CD8-positive, alpha-beta memory T cell (primary cell): ENCODE measurements at places on chromosomes 2 and 18.

DNA sequence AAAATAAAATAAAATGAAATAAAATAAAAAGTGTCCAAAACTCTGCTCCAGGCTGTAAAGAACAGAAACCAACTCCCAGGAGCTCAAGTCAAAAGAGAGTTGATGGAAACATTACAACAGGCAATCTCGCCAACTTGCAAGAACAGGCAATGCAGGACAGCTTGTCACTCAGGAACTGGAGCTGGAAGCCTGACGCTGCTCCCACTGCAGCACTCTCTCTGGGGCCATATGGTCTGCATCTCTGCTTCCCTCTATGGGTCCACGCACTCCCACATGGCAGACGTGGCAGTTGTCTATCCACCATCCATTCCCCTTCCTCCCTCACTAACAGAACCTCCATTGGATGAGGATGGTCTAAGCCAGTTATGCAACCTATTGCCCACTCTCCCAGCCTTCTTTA lies 23.3 kb upstream of the ARPC2 start:
- no peak for DNase-seq

- no peak for DNase-seq
These were observed 1.8 kb upstream of the ABI2 start for GRCh38 chr2:203326356-203326755.

DNA sequence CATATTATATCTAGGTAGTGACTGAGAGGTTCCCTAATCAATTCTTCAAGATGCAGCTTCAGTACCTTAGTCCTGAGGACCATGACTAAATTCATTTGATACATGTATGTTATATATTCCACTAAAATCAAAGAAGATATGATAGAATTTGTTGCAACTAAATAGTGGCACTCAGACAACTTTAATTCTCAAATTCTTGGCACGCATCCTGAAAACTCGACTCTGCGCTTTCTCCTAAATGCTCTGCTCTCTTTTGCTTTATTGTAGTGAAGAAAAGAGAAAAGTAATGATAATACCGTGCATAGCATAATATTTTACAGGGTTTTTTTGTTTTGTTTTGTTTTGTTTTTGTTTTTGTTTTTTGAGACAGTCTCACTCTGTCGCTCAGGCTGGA lies 475.3 kb downstream of the ARHGAP15 start:
- no peak for DNase-seq

DNA sequence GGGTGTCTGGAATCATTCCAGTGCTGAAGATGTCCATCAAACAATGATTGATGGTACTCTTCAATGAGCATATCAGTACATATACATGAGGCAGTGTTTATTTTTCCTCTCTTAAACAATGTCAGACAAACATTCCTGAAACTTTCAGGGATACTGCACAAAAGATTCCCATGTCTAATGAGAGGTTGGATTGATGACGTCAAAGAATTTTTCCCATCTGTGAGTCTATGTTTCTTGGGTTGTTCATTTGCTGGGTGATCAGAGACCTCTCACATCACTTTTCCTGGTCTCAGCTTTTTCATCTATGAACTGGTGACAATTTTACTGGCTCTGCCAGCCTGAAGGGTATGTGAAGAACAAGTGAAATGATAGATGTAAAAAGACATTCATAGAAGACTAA lies 325.5 kb downstream of the EN1 start:
- DNase-seq = no peak

GRCh38 chr2:71503837-71504236 lies 50.5 kb downstream of the DYSF start:
- no peak for DNase-seq

DNA sequence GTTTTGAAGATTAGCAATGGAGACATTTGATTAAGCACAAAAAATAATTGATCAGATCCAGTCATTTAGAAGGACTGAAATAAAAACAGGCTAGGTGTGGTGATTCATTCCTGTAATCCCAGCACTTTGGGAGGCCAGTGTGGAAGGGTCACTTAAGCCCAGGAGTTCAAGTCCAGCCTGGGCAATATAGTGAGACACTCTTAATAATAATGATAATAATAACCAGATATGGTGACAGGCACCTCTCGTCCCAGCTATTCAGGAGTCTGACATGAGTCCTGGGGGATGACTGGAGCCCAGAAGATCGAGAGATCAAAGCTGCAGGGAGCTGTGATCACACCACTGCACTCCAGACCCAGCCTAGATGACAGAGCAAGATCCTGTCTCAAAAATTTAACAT lies 3.5 kb upstream of the FN1 start:
- DNase-seq = no peak

DNA sequence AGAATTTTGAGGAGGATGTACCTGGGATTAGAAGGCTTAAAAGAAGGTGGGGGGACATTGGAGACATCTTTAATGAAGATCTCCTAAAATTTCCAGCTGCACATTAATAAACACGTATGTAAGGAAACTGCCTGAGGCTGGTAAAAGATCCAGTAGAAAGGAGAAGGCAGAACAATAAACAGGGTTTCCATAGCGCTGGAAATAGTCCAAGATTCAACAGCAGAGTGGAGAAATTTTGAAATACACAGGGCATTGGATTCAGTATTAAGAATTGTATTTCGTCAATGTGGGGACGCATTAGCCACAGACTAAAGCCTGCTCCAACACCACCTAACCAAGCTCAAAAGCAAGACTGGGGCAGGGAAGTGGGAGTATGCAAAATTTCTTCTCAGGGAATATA lies 606.9 kb upstream of the NRXN1 start:
- no peak for DNase-seq

GRCh38 chr2:176494949-176495353 lies 225.7 kb downstream of the MTX2 start:
- DNase-seq = no peak
